ENCODE measurements at places on chromosomes 16 and 17. TPM values are rescaled to one million over a fixed set of nuclear protein-coding genes. Genes with fewer than 3 reads are reported as not detected.

DNA sequence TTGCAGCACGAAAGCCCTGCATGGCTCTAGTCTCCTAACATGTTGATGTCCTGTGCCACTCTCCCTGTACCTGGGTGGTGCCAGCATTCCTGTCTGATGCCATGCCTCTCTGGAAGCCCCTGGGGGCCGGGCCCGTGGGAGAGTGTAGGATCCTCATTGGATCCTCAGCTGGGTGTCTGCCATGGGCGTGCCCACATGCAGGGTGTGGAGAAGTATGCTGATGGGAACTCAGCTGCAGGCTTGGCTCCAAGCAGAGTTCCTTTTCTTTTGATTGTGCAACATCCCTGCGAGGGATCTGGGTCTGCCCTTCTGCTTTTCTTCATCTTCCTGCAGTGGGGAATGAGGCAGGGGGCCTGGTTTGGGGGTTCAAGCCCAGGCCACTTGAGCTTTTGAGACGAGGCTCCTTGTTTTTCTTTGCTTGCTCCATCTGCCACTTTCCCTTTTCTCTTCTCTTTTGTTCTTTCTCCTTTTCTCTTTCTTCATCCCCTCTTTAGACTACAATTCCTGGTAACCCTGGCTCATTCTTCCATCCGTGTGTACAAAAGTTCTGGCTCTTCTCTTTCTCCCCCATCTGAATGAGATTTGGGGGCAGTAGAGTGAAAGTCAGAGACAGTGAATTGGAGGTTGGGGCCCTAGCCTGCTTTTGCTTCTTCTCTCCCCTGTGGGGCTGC lies 32.9 kb downstream of the KSR1 start:
- DNase-seq = no peak

DNA sequence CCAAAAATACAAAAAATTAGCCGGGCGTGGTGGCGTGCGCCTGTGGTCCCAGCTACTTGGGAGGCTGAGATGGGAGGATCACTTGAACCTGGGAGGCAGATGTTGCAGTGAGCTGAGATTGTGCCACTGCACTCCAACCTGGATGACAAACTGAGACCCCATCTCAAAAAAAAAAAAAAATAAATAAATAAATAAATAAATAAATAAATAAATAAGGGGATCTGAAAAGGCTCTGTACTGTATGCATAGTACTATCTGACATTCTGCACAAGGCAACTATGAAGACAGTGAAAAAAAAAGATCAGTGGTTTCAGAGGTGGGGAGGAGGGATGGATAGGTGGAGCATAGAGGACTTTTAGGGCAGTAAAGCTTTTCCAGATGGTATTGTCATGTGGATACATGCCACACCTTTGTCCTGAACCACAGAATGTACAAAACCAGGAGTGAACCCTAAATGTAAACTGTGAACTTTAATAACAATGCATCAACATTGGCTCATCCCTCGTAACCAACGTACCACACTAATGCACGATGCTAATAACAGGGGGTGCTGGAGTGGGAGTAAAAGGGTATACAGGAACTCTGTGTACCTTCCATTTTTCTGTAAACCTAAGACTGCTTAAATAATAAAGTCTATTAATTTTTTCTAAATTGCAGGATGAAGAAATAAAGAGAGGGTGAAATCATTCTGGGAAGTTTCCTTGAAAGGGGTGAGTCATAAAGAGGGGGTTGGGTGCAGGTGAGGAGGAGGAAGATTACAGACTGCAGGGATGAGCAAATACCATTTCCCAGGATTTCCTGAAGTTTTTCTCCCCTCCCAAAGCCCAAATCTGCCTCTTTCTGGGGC lies 155.8 kb upstream of the SDK2 start:
- DNase-seq = no peak

DNA sequence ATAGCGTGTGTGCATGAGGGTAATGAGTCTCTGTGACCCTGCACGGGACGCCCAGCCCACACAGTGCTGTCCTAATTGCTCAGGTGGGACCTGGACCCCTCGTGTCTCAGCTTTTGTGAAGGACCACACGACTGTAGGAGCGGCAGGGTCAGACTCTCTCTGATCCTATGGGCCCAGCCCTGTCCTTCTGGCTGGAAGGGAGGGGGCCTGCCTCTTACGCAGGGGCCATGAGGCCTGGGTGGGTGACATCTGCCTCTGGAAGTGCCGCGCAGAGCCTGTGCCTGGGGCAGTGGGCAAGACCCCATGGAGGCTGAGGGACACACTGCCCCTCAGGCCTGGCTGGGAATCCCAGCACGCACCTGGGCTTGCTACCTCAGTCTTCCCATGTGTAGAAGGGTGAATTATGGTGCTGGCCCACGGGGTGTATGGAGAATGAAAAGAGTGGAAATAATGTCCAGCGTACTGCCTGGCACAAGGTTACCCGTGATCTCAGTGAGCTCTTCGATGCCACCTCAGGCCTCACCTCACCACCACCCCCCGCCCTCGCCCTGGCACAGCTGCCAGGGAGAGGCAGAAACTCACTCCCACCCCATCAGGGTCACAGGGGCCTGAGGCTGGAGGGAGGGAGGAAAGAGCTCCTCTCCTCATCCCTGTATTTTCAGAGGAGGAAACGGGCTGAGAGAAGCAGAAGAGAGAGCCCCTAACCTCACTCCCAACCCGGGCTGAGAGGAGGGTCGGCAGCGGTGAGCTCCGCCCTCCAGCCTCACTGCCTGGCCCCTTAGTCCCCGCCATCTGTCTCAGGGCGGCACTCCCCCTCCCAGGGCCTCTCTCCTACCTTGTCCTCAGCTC lies 27.1 kb upstream of the DBNDD1 start:
- no peak for DNase-seq

DNA sequence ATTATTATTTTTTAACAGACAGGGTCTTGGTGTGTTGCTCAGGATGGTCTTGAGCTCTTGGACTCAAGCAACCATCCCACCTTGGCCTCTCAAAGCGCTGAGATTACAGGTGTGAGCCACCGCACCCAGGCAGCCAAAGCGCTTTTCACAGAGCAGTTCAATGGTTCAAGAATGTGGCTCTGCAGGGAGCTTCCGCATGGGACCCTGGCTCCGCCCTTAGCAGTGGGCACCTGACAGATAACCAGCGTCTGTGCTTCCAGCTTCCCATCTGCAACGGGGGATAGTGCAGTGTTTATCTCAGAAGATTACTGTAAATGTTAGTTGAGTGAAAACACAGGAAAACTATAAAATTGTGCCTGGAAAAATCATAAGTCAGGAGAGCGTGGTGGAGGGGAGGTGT lies 99.4 kb downstream of the KCNJ12 start:
- DNase-seq = no peak

DNA sequence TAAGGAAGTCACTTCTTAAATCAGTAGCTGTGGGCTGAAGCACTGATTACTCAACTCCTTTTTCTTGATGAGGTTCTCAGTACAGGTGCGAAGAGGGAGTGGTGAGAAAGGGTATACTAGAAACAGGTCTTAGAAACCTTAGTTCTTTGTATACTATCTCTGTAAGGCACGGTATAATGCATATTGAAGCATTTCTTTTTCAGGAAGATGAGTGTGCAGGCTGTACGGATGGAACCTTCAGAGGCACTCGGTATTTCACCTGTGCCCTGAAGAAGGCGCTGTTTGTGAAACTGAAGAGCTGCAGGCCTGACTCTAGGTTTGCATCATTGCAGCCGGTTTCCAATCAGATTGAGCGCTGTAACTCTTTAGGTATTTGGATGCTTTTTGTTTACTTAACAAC lies 39.2 kb downstream of the CYLD start:
- no peak for DNase-seq

Gene PRR15L
- total RNA-seq = 54.3 TPM

Gene LITAFD
- not detected for total RNA-seq
